ENCODE measurements at places on chromosomes 12 and 14. TPM values are rescaled to one million over a fixed set of nuclear protein-coding genes. Genes with fewer than 3 reads are reported as not detected.

DNA sequence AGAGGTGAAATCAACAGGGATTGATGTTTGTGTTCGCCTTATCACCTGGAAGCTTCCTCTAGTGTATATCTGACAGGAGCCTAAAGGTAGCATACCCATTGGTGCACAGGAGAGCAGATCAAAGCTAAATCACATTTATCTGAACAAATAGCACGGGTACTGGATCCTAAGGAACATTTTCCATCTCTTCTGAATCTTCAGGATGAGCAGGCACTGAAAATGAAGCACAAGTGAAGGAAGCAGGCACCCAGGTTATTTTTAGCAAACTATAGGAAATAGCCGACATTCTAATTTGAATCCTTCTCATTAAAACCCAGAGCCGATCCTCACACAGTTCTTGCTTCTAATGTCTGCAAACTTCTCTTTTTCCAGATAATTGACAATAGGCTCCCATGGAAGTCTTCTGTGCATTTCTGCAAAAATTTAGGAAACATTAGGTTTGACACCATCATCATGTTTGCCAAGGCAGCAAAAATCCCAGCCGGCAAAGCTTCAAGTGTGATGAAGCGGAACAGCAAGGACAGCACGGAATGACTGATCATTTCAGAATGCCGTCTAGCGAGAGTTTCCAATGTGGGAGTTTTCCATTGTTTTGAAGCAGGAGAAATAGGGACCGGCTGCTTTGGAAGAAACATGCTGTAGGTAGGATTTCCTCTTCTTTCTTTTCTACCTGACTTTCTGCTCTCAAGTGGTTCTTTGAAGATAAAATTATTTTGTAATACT, 24.3 kb upstream of the RGS6 start:
- no peak overlapping the region for H3K27ac ChIP-seq
- no peak overlapping the region for H3K4me3 ChIP-seq
- H3K4me1 ChIP-seq = peaks cover 7% of the 10 kb centered on the region
- DNase-seq = no peak
- H3K36me3 ChIP-seq = no peaks in the 10 kb centered on the region

- no peaks in the 10 kb centered on the region for H3K4me1 ChIP-seq
- no peaks in the 10 kb centered on the region for H3K27me3 ChIP-seq
- no peak for DNase-seq
- H3K4me3 ChIP-seq = no peak overlapping the region
Observed at GRCh38 chr12:9096563-9097176, 19.0 kb downstream of the A2M start.

- H3K4me1 ChIP-seq = peaks cover 6% of the 10 kb centered on the region
- H3K4me3 ChIP-seq = no peak overlapping the region
- H3K27ac ChIP-seq = no peak overlapping the region
- DNase-seq = peak; percentile 43
- no peaks in the 10 kb centered on the region for H3K27me3 ChIP-seq
Observed at GRCh38 chr14:105080161-105080560, 14.9 kb upstream of the GPR132 start.

DNA sequence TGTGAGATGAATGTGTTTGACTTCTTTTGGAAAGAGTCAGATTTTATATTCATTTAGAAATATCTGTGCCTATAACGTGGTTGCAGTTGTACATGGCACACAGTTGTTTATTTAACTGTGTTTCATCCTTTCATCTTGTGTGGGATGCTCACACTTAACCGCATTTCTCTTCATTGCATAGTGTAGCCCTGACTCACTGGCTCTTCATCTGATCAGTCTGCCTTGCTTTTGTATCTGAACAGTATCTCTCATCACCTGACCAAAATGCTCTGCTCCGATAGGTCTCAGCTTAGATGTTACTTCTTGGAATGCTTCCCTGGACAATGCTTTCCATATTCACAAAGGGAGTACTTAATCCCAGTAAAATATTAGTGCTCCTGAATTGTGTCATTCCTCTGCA, 83.4 kb downstream of the PDE3A start:
- H3K4me3 ChIP-seq = no peak overlapping the region
- peaks cover 34% of the 10 kb centered on the region for H3K4me1 ChIP-seq
- H3K36me3 ChIP-seq = peaks cover 3% of the 10 kb centered on the region
- H3K27ac ChIP-seq = peak overlapping the region; percentile 1

The TRIP11 gene
- total RNA-seq = 90.5 TPM

- H3K36me3 ChIP-seq = peaks cover 14% of the 10 kb centered on the region
- H3K4me3 ChIP-seq = peak overlapping the region; percentile 88
- H3K27me3 ChIP-seq = no peaks in the 10 kb centered on the region
Observed at GRCh38 chr12:67651132-67651695, 2.7 kb downstream of the DYRK2 start.

GRCh38 chr12:53810950-53811349, 59.2 kb upstream of the CISTR start:
- H3K27me3 ChIP-seq = peaks cover 28% of the 10 kb centered on the region
- no peak overlapping the region for H3K27ac ChIP-seq
- no peaks in the 10 kb centered on the region for H3K36me3 ChIP-seq
- no peak for DNase-seq

DNA sequence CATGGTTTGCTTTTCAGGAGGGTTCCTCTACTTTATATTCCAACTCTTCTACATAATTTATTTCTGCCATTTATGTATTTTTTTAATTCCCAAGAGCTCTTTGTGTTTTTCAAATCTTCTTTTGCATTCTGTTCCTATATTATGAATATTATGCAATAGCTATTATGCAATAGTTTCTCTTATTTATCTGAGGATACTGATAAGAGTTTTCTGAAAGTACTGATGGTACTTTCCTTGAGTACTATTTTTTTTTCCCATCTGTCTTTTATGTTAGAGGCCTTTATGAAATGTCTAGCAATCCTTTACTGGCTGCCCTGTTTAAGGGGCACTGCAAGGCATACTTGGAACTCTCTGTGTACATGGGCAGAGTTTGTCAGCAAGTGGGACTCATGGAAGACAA, 93.4 kb downstream of the SLC41A2 start:
- peaks cover 3% of the 10 kb centered on the region for H3K36me3 ChIP-seq
- no peaks in the 10 kb centered on the region for H3K27me3 ChIP-seq
- no peak for DNase-seq
- H3K4me3 ChIP-seq = no peak overlapping the region

- peaks cover 5% of the 10 kb centered on the region for H3K36me3 ChIP-seq
- no peaks in the 10 kb centered on the region for H3K27me3 ChIP-seq
- H3K27ac ChIP-seq = peak overlapping the region; percentile 33
- DNase-seq = no peak
Observed at GRCh38 chr14:71448431-71449315, 483.6 kb upstream of the RGS6 start.

DNA sequence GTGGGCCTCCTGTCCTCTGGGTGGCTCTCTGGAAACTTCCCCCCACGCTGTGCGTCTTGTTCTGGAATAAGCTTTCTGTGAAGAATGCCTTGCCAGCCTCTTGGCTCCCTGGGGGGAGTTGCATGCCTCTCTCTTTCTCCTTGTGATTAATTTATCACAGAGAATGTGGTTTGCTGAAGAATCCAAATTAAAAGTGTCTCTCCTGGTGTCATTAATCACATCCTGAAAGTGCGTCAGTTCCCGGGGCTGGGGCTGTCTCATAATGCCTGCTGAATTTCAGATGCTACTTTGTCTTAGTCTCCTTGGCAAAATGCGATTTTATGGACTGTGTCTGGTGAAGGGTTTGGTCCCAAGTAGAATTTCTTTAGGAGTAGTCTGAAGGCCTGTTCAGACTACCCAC, 787.7 kb upstream of the TMEM132C start:
- no peaks in the 10 kb centered on the region for H3K36me3 ChIP-seq
- H3K27ac ChIP-seq = no peak overlapping the region
- no peak overlapping the region for H3K4me3 ChIP-seq
- no peaks in the 10 kb centered on the region for H3K27me3 ChIP-seq
- no peaks in the 10 kb centered on the region for H3K4me1 ChIP-seq

The OR4E2 gene
- not detected for total RNA-seq

The TSHR gene
- not detected for total RNA-seq

GRCh38 chr12:54303640-54304039, 2.8 kb upstream of the NFE2 start:
- H3K27ac ChIP-seq = no peak overlapping the region
- no peak overlapping the region for H3K4me3 ChIP-seq
- DNase-seq = no peak
- H3K4me1 ChIP-seq = peaks cover 16% of the 10 kb centered on the region
- peaks cover 11% of the 10 kb centered on the region for H3K27me3 ChIP-seq

DNA sequence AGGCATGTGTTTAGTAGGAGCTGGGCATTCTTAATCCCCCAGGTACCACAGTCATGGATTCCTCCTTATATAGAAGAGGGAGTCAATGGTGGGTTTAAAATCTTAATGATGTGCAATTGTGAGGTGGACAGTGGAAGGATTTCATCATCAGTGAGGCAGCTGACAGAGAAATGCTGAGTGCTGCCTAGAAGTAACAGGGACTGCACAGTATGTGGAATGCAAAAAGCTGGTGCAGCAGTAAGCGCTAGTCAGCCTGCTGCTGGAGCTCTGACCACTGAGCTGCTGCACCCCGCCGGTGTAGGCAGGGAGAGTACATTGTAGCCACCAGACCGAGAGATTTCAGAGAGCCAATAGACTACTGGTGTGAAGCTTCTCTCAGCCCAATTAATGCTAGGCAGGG, 80.5 kb upstream of the DACT1 start:
- H3K27me3 ChIP-seq = no peaks in the 10 kb centered on the region
- peaks cover 15% of the 10 kb centered on the region for H3K4me1 ChIP-seq
- H3K27ac ChIP-seq = no peak overlapping the region
- no peak overlapping the region for H3K4me3 ChIP-seq
- DNase-seq = no peak

DNA sequence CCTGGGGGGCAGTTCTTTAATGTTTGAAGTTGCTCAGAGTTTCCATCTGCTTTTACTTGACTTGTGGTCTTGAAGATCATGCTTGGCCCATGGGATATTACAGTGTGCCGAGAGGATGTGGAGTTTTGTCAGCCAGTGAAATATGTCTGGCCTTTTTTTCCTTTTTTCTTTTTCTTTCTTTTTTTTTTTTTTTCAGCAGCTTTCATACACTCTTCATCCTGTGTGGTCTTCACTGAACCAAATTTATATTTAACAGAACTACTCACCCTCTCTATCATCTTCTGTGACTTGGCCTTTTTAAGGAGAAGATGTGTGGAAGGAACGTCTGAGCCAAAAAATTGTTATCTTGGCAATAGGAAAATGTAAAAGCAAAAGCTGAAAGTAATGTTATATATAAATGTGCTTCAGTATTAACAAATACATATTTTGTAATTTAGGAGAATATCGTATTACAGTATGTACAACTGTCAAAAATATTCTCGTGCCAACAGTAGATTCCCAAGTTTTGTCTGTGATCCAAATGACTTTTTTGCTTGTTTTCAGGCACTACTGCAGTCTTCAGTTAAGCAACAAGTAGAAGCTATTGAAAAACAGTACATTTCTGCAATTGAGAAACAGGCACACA, 200.6 kb downstream of the CCDC91 start:
- H3K27me3 ChIP-seq = no peaks in the 10 kb centered on the region
- H3K4me3 ChIP-seq = no peak overlapping the region
- H3K36me3 ChIP-seq = no peaks in the 10 kb centered on the region
- no peak for DNase-seq
- H3K4me1 ChIP-seq = peaks cover 35% of the 10 kb centered on the region
- H3K27ac ChIP-seq = peak overlapping the region; percentile 93

The PRB2 gene
- not detected for total RNA-seq
